ENCODE measurements at places on chromosomes 2 and 18. TPM values are rescaled to one million over a fixed set of nuclear protein-coding genes. Genes with fewer than 3 reads are reported as not detected.

Gene ASAP2
- total RNA-seq = not detected

Gene TMEM169
- total RNA-seq = 3.6 TPM

- no peaks in the 10 kb centered on the region for H3K36me3 ChIP-seq
- no peaks in the 10 kb centered on the region for H3K27me3 ChIP-seq
- no peaks in the 10 kb centered on the region for H3K4me1 ChIP-seq
- no peak for DNase-seq
- no peak overlapping the region for H3K27ac ChIP-seq
- H3K4me3 ChIP-seq = no peak overlapping the region
These were observed 86.5 kb downstream of the VSNL1 start for GRCh38 chr2:17626986-17627385.

DNA sequence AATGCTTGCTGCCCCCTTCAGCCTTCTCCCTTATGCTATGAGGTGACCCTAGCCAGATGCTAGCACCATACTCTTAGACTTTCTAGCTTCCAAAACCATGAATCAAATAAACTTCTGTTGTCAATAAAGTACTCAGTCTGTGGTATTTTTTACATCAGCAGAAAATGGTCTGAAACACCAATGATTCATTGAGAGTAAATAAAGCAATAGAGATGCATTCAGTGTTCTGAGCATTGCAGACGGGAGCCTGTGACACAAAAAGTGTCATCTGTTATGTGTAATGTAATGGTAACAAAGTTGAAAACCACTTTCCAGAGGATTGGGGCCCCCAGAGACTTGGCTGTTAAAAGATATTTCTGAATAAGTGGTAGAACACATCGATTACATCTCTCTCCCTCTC is 758.0 kb upstream of the NRXN1 start:
- DNase-seq = no peak
- H3K4me3 ChIP-seq = no peak overlapping the region

- no peaks in the 10 kb centered on the region for H3K4me1 ChIP-seq
- no peak for DNase-seq
- H3K4me3 ChIP-seq = no peak overlapping the region
- no peak overlapping the region for H3K27ac ChIP-seq
These were observed 173.3 kb upstream of the MYCN start for GRCh38 chr2:15766911-15767597.

GRCh38 chr2:84897773-84898172 is 7.7 kb upstream of the TMSB10 start:
- H3K36me3 ChIP-seq = no peaks in the 10 kb centered on the region
- H3K4me1 ChIP-seq = peaks cover 64% of the 10 kb centered on the region
- no peak for DNase-seq
- H3K4me3 ChIP-seq = no peak overlapping the region
- peak overlapping the region; percentile 6 for H3K27ac ChIP-seq
